ENCODE measurements at places on chromosomes 13 and 19.

- DNase-seq: no peak
Observed at GRCh38 chr19:45200568-45200967, 22.0 kb downstream of the BLOC1S3 start.

DNA sequence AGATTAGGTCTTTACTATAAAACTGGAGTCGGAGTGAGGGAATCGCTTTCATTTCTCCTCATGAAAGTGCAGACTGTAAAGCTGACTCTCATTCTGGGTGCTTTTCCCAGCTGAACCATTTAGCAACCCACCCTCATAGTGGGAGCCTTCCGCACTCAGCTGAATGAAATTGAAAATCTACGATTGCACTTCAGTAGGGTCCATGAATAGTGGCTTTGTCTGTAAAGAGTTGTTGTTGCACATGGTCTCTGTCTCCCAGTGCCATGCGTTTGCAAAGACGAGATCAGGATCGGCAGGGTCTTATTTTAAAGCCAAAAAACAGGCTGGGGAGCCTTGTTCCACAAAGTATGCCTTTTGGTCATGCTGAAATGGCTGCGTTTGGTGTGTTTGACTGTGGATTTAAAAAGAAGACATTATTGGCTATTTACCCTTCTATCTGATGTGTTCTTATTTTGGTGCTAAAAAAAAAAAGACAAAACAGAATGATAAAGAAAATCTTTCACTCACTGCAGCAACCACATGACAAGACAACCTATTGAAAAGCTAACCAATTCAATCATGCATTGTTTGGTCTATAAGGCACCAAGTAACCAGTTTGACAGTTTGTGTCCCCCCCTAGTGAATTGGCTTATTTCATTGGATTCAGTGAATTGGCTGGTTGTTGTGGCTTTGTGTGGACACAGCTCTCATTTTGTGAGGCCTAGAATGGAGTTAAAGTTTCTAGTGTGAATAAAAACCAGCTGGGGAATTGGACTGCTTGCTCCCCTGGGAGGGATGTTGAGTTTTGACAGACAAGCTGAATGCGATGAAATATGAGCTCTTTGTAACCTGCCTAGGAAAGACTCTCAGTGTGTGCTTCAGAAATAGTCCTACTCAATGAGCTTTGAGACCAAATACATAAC is 65.6 kb downstream of the ARHGAP35 start:
- no peak for DNase-seq

GRCh38 chr13:106594980-106595379 is 27.0 kb upstream of the ARGLU1 start:
- DNase-seq: no peak

- DNase-seq: no peak
Observed at GRCh38 chr19:28130066-28130511, 1082.9 kb downstream of the UQCRFS1 start.

DNA sequence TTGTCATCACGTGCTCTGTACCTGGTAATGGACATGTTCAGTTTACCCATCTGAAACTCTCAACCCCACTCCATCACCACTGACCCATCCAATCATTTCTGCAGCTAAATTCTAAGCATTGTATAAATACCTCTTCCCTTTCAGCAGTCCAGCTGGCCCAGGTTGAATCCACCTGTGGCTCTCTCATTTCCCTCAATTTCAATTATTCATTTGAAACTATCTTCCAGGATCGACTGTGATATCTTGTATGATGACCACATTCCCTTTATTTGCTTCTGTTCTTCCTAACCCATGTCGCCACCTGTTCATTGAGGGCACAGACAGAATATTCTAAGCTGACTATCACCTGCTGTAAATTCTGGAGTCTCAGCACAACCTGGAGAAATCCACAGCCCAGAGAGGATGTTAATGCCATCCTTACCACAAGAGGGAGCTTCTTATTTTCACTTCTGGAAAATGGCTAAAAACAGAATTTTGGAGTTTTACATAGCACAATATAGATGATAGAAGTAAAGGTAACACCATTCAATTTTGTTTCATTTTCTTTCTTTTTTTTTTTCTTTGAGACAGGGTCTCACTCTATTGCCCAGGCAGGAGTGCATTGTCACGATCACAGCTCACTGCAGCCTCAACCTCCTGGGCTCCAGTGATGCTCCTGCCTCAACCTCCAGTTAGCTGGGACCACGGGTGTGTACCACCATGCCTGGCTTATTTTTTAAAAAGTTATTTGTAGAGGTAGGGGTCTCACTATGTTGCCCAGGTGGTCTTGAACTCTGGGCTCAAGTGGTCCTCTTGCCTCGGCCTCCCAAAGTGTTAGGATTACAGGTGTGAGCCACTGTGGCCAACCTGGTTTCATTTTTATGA is 38.6 kb downstream of the ZNF823 start:
- no peak for DNase-seq

GRCh38 chr13:93767180-93767916 is 540.7 kb downstream of the GPC6 start:
- DNase-seq: no peak

- no peak for DNase-seq
Observed at GRCh38 chr13:29746148-29746677, 104.2 kb downstream of the UBL3 start.

GRCh38 chr13:83449668-83450395 is 432.4 kb downstream of the SLITRK1 start:
- DNase-seq: no peak

DNA sequence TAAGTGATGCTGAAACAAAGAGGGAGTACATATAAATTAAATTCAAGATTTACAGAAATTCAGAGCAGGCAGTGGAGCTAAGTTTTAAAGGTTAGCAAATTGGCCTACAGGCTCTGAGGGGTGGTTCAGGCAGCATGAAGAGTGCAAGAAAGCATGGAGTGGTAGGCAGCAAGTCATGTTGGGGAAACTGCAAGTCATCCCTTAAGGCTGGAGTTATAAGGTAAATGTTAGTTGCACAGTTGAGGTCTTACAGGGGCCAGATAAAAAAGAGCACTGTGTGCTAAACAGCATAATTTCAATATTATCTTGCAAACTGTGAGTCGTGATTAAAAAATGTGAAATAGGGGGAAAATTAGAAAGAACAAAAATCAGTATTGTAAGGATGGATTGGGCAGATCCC is 106.2 kb downstream of the VWA8 start:
- DNase-seq: no peak

DNA sequence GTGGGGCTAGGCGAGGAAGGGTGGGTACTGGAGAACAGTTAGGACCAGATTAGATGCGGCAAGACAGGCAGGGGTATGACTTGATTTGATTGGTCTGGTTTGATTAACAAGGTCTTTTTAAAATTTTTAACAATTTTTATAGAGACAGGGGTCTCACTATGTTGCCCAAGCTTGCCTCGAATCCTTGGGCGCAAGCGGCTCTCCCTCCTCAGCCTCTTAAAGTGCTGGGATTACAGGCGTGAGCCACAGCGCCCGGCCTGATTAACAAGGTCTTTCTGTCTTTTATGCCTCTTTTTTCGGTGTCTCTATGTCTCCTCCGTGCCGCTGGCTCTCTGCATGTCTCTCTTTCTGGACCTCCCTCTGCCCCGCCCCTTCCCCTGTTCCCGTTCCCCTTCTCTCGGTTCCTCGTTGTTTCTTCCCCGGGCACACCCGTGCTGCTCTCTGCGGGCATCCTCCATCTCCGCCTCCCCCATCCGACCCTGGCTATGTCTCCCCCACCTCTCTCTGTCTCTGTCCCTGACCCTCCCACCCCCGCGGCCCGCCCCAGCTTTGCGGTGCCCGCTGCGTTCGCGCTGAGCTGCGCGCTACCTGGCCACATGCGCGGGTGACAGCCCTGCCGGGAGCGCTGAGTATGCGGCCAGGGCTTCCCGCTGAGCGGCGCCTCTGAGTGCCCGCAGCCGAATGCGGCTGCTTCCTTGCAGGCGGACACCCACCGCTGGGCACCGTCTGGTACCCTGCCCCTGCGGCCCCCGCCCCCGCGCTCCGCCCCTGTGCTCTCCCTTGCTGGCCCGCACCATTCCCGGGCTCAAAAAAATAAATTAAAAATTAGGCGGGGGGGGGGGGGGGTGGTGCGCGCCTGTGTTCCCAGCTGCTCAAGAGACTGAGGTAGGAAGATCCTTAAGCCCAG is 8.1 kb upstream of the SDHAF1 start:
- peak; percentile 31 for DNase-seq

GRCh38 chr13:90838317-90838960 is 509.0 kb upstream of the MIR17HG start:
- no peak for DNase-seq

- no peak for DNase-seq
Observed at GRCh38 chr19:1026783-1027649, 608 bp downstream of the CNN2 start.

- DNase-seq: peak; percentile 91
Observed at GRCh38 chr19:7919610-7920518, at the start of gene SNAPC2. Gene SNAPC2, plus strand, starts transcription at chr19:7920338. Its CDS starts 29 bp downstream, at chr19:7920367.

DNA sequence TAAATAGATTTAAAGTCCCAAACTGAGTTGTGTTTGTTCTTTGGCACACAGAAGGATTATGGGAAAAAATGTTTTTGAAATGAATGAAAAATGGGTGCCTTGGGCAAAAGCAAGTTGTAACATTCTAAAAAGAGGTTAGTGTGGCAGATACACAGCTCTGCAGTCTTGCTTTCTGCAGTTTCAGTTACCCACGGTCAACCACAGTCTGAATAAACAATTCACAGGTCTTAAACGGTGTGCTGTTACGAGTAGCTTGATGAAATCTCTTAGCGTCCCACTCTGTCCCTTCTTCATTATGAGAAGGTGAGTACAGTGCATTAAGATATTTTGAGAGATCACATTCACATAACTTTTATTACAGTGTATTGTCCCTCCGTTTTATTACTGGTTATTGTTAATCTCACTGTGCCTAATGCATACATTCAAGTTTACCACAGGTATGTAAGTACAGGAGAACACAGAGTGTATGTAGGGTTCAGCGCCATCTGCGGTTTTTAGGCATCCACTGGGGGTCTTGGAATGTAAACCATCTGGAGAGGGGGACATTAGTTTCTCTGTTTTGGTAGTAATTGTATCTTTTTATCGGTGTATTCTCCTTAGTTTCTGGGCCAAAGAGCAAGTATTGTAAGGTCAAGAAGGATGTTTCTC is 8.1 kb downstream of the FARP1 start:
- peak; percentile 84 for DNase-seq

GRCh38 chr13:98521461-98522247 is 55.3 kb downstream of the STK24 start:
- no peak for DNase-seq

- no peak for DNase-seq
Observed at GRCh38 chr13:97640268-97640667, 206.3 kb downstream of the RAP2A start.

- DNase-seq: no peak
Observed at GRCh38 chr13:105144020-105144419, 1391.4 kb downstream of the EFNB2 start.

DNA sequence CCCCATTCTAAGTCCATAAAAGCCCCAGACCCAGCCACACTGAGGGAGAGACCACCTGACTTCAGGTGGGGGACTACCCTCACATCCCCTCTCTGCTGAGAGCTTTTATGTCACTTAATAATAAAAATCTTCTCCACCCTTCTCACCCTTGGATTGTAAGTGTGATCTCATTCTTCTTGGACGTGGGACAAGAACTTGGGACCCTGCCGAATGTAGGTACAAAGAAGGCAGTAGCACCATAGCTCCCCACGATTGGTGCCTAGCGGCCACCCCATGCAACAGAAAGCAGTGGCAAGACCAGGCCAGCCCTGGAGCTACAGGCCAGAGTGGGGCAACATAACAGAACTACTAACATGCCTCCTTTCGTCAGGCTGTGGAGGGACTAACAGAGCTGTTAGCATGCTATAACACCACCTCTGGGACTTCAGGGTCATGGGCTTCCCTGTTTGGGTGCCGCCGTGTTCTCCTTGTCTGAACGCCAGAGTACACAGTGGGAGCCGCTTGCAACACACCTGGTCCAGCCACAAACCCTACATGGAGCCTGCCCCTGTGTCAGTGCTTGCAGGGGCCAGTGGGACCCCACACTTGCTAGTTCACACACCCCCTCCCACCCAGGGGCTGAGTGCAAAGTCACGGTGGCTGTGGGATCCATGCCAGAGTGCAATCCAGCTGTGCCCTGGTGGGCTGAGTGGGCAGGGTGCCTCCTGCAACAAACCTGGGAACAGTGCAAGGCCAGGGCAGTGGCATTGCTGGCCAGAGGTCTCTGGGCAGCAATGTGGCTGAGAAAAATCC is 5.2 kb upstream of the FBXO17 start:
- no peak for DNase-seq

GRCh38 chr19:57068921-57069697 is 50.7 kb upstream of the USP29 start:
- DNase-seq: no peak

- no peak for DNase-seq
Observed at GRCh38 chr19:2782329-2782935, 641 bp downstream of the SGTA start.

GRCh38 chr13:76764429-76764828 is 121.8 kb downstream of the KCTD12 start:
- DNase-seq: no peak

- DNase-seq: no peak
Observed at GRCh38 chr13:110017379-110017778, 231.0 kb upstream of the IRS2 start.

DNA sequence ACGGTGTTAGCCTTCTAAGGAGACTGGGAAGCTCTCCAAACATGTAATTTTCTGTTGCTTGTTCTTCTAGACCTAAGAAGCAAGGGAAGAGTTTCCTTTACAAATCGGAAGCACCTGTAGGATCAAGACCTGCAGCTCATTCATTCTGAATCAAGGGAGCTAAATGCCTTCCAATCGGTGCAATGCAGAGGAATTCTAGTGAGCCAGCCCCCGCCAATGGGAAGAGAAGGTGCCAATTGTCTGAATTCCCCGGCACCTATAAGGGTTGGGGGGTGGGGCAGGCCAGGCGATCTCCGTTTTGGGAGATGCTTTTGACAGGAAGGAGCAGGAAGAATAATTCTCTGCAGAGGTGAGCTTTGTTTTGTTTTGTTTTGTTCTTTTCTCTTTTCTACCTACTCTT is 7.1 kb upstream of the NLRP13 start:
- DNase-seq: no peak

Data from DMS79 (cell line).